ENCODE measurements at places on chromosomes 3 and 15.

DNA sequence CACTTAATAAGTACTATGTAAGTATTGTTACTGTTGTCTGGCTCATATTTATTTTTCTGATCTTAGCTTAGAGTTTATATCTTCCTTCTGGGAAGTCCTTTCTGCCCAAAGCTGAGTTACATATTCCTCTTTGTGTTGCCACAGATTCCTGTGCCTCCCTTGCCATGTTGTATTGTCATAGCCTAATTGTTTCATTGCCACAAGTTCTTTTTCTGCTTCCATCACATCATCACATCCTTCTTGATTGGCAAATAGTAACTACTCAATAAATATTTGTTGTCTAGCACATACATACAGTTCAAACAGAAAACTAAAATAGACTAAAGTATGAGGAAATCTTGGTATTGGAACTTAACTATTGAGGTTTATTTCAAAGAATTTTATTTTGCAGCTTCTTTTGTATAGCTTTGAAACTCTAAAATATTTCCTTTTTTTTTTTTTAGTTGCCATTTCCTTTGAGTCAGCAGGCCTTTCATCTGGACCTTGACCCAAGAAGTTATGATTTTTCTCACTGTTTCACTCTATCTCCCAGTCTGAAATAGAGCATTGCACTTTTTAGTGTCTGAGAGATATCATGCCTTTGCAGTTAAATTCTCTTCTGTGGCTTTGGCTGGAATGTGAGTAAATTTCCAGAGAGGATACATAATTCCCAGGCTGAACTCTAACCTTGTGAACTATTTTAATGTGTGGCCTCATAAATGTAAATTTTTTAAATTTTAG, 98.2 kb downstream of the ZNF609 start:
- no peak for DNase-seq

DNA sequence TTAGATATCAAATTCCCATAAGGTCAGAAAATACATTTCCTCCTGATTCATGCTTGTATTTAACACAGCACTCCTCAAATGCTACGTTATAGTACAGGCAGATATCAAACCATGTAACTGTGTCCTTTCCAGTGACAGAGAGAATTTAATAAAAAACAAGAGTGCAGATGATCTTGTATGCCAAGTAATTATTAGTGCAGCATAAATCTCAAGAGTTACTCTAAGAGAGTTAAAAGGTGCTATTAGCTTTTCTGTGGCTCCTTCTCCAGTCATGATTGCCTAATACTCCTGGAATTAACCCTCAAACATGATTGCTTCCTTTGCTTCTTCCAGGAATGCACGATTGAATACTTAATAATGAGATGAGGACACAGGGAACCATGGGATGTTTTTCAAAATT, 413.0 kb upstream of the DPH6 start:
- no peak for DNase-seq

DNA sequence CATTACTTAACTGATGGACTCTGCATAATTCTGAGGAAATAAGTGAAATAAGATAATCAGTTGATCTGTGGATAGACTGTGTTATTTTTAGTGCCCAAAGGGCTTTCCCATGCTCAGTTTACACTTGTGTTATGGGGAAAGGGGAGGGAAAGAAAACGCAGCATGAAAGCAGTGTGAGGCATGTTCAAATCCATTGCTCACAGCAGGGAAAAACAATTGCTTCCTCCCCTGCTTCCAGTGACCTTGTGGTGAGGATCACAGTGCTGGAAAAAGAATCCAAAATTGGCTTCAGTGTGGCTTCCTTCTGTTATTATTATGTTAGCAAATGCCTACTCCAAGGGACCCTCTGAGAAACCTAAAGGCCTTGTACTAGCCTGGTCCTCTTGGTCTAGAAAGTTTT, 285.1 kb upstream of the CDIN1 start:
- DNase-seq = no peak

- DNase-seq = no peak
Measured at GRCh38 chr3:151901644-151902285, 28.3 kb downstream of the SUCNR1 start.

DNA sequence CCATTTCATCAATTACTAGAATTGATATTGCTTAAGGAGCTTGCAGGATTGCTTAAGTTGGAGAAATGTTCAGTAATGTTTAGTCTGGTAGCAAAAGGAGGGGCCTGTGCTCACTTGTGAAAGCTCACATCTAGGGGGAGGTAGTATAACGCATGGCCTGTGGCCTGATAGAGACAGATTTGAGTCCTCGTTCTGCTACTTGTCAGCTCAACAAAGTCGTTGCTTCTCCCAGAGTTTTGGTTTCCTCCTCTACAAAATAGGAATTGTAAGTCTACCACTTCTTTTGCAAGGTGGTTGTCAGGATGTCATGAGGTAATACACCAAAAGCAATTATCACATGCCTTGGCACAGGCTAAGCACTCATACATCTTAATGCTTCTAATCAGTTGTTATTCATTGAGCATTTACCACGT, 1.3 kb downstream of the ST3GAL6 start:
- DNase-seq = no peak

DNA sequence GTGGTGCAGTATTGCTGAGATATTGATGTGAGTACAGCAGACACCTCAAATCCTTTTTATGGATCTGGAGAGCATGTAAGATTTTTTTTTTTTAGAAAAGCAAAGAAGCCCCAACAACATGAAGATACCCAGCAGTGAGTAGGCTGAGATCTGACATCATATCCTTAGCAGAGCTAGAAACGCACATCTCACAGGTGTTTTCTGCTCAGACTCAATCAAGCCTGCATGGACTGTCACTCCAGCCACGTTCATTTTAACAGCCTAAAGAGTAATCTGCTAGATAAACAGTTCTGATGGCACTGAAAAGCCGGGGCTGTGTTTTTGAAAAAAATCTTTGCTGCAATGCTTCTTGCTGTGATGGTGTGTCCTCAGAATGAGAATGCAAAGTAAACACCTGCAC, 544.2 kb downstream of the FGF12 start:
- DNase-seq = no peak

GRCh38 chr3:30682434-30683155, 76.2 kb downstream of the TGFBR2 start:
- no peak for DNase-seq

GRCh38 chr3:144754076-144754783, 782.6 kb downstream of the DIPK2A start:
- no peak for DNase-seq

DNA sequence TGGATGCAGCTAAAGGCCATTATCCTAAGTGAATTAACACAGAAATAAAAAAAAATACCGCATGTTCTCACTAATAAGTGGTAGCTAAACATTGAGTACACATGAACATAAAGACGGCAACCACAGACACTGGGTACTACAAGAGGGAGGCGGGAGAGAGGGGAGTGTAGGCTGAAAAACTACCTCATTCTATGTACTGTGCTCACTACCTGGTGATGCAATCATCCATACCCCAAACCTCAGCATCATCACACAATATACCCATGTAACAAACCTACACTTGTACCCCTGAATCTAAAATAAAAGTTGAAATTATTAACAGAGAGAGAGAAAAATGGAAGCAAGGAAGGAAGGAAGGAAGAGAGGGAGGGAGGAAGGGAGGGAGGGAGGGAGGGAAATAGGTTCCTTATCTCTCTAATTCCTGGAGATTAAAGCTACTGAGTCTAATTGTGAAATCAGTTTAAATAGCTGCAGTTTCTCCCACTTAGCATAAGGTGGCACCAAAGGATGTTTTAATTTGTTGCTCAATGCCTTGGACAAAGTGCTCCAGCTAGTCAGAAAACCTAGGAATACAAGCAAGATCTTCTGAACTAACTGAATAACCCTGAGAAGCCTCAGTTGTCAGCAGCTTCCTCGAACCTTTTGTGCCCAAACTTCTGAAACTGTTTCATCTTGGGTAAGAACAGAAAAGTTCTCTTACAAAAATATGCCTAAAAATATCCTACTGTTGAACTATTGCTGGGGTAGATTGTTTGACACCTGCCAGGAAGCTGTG, 79.4 kb upstream of the ATP11B start:
- peak; percentile 56 for DNase-seq

- no peak for DNase-seq
Measured at GRCh38 chr3:135165260-135165659, 370.2 kb downstream of the EPHB1 start.

DNA sequence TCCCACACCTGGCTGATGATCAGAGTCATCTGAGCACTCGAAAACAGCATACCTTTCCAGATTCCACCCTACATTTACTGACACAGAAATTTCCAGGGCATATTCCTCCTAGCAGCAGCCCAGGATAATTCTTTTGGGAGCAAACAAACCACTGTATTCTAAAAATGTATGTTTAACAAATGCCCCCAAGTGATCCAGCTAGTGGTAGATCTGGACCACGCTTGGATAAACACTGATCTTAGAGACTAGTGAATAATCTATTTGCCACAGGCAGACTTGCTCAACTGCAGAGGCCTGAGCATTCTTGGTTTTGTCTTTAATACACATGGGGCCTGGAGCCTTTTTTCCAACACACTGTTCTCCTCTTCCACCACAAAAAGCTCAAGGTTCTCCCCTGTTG, 89.6 kb downstream of the TM4SF4 start:
- DNase-seq = no peak

DNA sequence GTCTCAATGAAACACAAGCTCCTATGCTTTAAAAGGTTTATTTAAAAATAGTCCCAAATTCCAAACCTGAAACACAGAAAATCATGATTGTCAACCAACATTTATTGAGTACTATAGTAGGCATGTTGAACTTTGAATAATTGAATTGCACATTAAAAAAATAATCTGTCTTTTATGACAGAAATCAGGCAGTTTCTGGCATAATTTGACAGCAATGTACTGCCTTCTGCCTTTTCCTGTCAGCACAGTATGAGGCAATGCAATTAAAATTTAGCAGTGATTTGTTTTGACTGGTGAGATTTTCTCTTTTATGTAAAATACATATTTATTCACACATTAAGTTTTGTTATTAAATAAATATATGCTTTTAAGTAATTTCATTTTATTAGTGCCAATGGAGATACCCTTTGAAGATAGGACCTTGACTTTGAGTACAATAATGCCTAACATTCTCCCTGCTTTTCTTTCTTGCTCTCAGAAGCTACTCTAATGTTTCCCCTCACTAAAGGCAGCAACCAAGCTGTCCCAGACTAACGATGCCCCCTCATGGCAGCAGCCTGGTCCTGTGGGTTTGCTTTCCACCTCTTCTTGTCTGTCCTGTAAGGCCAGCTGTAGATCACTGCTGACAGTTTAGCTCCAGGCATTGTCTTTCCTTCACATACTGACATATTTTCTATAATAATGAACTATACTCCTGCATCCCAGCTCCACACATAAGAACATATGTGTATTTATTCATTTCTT, 346.7 kb downstream of the IL20RB start:
- no peak for DNase-seq

DNA sequence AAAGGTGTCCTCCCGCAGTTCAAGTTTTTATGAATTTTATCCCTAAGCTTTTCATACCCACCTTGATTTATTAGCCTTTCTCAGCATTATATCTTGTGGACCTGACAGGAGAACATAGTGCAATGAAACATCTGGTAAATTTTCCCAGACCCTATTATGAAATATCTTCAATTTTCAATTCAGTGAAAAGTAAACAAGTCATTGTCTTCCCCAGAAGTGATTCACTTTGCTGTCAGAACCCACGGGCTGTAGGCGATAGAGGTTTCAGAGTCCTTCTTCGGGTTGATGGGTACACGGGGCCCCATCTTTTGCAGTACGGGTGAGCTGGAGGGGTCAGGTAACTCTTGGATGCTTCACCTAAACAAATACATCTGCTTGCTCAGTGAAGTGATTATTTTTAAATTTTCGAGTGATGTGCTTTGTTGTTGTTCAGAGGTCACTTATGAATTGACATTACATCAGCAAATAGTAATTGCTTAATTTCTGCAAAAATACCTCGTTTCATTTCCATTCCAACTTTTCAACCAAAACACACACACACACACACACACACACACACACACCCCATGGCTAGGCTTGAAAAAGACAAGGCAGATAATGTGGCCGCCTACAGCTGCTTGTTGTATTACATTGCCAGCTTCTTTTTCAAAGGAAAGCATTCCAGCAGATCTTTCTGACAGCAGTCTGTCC, 102.9 kb downstream of the SEMA6D start:
- no peak for DNase-seq

GRCh38 chr15:50057905-50058639, 61.0 kb downstream of the ATP8B4 start:
- no peak for DNase-seq

GRCh38 chr3:189724356-189724755, 93.2 kb downstream of the TP63 start:
- DNase-seq = no peak

GRCh38 chr3:171776411-171776810, 33.9 kb downstream of the PLD1 start:
- DNase-seq = no peak

- DNase-seq = no peak
Measured at GRCh38 chr3:151867666-151868065, 5.8 kb upstream of the SUCNR1 start.

- no peak for DNase-seq
Measured at GRCh38 chr3:180229113-180229512, 192.4 kb upstream of the PEX5L start.

DNA sequence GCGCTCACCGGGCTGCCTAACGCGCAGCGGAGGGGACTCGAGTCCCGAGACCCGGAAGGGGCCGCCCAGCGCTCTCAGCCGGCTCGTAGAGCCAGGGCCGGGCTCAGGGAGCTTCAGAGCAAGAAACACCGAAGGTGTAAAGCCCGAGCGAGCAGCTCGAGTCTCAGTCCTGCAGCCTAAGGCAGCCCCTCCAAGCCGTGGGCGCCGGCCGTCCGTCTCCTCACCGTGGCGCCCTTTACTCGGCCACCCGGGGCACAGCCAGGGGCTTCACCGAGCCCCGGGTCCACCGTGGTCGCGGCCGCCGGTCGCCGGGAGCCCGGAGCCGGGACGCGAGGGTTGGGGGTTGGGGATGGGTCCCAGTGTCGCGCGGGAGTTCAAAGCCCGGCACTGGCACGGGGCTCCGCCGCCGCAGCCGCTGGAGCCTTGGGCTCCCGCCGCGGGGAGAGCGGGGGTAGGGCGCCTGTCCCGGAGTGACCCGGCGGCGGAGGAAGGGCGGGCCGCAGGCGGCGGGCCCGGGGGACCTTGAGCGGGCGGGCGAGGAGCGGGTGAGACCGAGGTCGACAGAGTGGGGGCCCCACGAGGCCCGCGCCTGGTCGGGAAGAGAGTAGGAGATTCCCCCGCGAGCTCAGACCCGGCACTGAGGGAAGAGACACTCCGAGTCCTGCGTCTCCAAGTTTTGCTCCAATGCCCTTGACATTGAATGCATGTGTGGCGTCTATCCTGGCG, 26.9 kb upstream of the THRB start:
- no peak for DNase-seq

Measured in CD4-positive, alpha-beta T cell treated with Interleukin-10 for 1 hour (primary cell).